ENCODE measurements at places on chromosomes 12 and 14. TPM values are rescaled to one million over a fixed set of nuclear protein-coding genes. Genes with fewer than 3 reads are reported as not detected.

The LRRC10 gene
- total RNA-seq: not detected

The TAS2R8 gene
- total RNA-seq: not detected

The CLEC14A gene
- total RNA-seq: 7.7 TPM

The TUNAR gene
- 1.1 TPM for total RNA-seq

The SLC39A9 gene
- 159 TPM for total RNA-seq

The NELL2 gene
- total RNA-seq: not detected

The TMEM63C gene
- under 0.01 TPM for total RNA-seq

The SLC8A3 gene
- total RNA-seq: not detected

The CMKLR1 gene
- total RNA-seq: 17.4 TPM

The PLCZ1 gene
- not detected for total RNA-seq

The KRT72 gene
- total RNA-seq: not detected

The LRP1 gene
- 702 TPM for total RNA-seq

The TAS2R9 gene
- not detected for total RNA-seq

The B4GALNT3 gene
- total RNA-seq: 0.32 TPM

The C12orf60 gene
- total RNA-seq: 0.49 TPM

The LRCOL1 gene
- total RNA-seq: not detected

The KRT78 gene
- not detected for total RNA-seq

The IL22 gene
- not detected for total RNA-seq

The GDF3 gene
- total RNA-seq: not detected

The CD27 gene
- 0.36 TPM for total RNA-seq

The IRAK3 gene
- total RNA-seq: 14.2 TPM

The SNW1 gene
- 47.7 TPM for total RNA-seq

The FGD4 gene
- 10.1 TPM for total RNA-seq

The OAS2 gene
- 26.6 TPM for total RNA-seq

The OTOGL gene
- 0.36 TPM for total RNA-seq

The PTHLH gene
- 0.12 TPM for total RNA-seq

The CYP46A1 gene
- 0.36 TPM for total RNA-seq

The MMP14 gene
- 680 TPM for total RNA-seq

The NPFF gene
- not detected for total RNA-seq

The NID2 gene
- 291 TPM for total RNA-seq

The KRT6C gene
- total RNA-seq: not detected

The MNAT1 gene
- total RNA-seq: 29.9 TPM

The CLEC4A gene
- 0.81 TPM for total RNA-seq

The RASSF8 gene
- total RNA-seq: 230 TPM

The BDKRB1 gene
- 0.65 TPM for total RNA-seq

The ACRBP gene
- total RNA-seq: 0.16 TPM

The CIDEB gene
- 3.2 TPM for total RNA-seq

The FSCB gene
- total RNA-seq: not detected

The KRT73 gene
- not detected for total RNA-seq

The STON2 gene
- 162 TPM for total RNA-seq

The KRT79 gene
- not detected for total RNA-seq

The ACACB gene
- total RNA-seq: 18.5 TPM

The LRP1-AS gene
- total RNA-seq: not detected

The SLC35F4 gene
- not detected for total RNA-seq

The TMPRSS12 gene
- not detected for total RNA-seq

The FAM90A1 gene
- 0.16 TPM for total RNA-seq

The MIPOL1 gene
- total RNA-seq: 10.1 TPM

The IFNG gene
- not detected for total RNA-seq

The CCDC197 gene
- total RNA-seq: not detected

The TAS2R19 gene
- total RNA-seq: 9.6 TPM

The RTN1 gene
- total RNA-seq: 1.5 TPM

The JPH4 gene
- total RNA-seq: not detected

The RAPGEF3 gene
- total RNA-seq: 7.1 TPM

The KRT75 gene
- not detected for total RNA-seq

The PPP4R4 gene
- total RNA-seq: 2.7 TPM

The ANO2 gene
- not detected for total RNA-seq

The ZNF26 gene
- 30.3 TPM for total RNA-seq

Measured in hair follicle dermal papilla cell (primary cell).